ENCODE measurements at places on chromosomes 4 and X.

- DNase-seq = no peak
Observed at GRCh38 chrX:117989512-117989911, 127.1 kb downstream of the KLHL13 start.

DNA sequence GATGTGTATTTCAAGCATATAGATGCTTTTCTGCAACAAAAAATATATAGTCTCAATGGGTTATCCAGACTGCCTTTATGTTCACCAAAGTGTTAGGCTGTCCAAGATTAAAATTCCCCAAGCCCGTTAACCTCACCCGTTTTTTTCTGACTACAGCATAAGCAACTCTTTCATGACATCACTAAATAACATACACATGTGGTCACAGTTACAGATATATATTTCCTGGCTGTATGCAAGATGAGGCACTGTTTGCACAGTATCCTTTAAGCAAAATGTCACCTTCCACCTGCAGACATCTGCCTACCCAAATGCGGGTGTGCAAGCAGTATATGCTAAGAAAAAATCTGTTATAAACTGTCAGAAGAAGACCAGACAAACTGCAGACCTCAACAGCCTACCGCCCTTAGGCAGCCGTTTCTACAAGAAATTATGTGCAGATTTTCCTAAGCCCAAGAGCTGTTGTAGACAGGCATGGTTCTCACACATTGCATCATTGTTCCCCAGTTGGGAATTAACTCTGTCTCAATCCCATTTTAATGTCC lies 183.1 kb upstream of the MXRA5 start:
- DNase-seq = no peak

DNA sequence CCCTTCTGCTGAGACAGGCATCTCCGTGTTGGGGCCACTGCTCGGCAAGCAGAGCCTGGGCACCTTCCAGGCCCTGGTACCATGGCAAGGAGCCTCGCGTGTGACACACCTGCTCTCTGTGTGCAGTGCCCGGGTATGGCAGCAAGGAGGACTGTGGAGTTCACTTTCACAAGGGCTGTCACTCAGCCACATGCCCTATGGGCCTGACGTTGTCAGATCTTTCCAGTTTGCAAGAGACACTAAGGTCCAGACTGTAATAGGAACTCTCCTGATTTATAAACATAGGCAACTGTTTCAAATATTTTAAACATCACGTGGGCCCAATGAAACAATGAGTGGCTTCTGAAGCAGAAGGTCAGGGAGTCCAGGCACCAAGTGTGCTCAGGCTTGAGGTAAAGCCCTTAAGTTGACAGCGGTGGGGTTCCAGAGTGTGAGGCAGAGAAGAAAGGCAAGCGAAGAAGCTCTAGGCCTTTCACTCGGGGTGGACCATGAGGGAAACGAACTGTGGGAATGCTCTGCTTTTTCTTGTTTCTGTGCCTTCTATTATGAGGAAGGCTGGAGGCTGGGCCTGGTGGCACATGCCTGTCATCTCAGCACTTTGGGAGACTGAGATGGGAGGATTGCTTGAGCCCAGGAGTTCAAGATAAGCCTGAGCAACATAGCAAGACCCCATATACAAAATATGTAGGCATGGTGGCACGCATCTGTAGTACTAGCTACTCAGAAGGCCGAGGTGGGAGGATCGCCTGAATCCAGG lies 108.6 kb upstream of the TRIM2 start:
- no peak for DNase-seq

- no peak for DNase-seq
Observed at GRCh38 chr4:155854582-155855226, 11.4 kb downstream of the ASIC5 start.

DNA sequence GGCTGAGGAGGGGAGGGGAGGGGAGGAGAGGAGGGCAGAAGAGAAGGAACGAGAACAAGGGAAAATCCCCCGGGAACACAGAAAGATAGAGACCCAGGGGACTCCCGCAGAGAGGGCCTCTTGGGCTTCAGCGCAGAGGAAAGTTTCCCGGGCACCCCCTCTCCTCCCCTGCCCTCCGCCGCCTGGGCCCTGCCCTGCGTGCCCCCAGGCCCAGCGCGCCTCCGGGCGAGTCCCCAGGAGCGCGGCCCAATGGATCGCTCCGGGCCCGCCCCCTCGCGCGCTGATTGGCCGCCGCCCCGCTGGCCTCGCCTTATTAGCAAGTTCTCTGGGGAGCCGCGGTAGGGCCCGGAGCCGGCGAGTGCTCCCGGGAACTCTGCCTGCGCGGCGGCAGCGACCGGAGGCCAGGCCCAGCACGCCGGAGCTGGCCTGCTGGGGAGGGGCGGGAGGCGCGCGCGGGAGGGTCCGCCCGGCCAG lies at the start of gene MSX1:
Gene MSX1, plus strand, starts transcription at position 341 of the 474 bp plus-strand sequence. CDS start 235 bp downstream, outside the sequence.
- no peak for DNase-seq

DNA sequence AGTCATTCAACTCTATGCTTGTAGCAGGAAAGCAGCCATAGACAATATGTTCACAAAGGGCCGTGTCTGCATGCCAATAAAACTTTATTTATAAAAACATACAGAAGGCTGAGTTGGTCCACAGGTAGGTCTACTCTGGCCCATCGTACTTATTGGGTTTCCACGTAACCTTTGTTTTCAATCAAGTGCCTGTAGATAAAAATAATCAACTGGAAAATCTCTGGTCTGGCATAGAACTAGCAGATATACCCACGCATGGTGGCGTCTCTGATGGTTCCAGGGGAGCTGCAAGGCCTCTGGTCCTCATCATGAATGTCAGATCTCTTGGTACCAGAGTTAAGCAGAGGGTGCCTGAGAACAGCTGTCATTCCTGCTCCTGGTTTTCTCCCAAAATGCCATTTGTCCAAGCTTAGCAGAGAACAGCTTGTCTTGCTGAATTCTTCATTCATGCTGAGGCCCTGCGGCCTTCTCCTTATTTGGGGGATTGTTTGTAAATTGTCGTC lies 31.4 kb upstream of the JAKMIP1 start:
- DNase-seq = no peak
